Cortex of kidney (tissue), 1 donor: ENCODE measurements at places on chromosomes 7 and 10.

DNA sequence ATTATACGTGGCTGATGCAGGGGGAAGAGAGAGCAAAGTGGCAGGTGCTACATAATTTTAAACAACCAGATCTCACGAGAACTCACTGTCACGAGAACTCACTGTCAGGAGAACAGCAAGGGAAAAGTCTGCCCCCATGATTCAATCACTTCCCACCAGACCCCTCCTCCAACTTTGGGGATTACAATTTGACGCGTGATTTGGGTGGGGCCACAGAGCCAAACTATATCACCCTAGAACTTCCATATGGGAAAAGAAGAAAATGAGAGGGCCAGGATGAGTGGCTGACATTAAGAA, 15.8 kb downstream of the EZH2 start:
- DNase-seq = no peak

- DNase-seq = no peak
Measured at GRCh38 chr10:110546077-110546476, 21.4 kb upstream of the SMC3 start.

- no peak for DNase-seq
Measured at GRCh38 chr10:129905553-129905952, 58.5 kb downstream of the EBF3 start.

GRCh38 chr7:11450281-11450680, 381.7 kb downstream of the THSD7A start:
- no peak for DNase-seq

- no peak for DNase-seq
Measured at GRCh38 chr7:39620486-39620885, 2.9 kb upstream of the RALA start.

GRCh38 chr7:80611353-80611752, 27.1 kb upstream of the CD36 start:
- DNase-seq = no peak

DNA sequence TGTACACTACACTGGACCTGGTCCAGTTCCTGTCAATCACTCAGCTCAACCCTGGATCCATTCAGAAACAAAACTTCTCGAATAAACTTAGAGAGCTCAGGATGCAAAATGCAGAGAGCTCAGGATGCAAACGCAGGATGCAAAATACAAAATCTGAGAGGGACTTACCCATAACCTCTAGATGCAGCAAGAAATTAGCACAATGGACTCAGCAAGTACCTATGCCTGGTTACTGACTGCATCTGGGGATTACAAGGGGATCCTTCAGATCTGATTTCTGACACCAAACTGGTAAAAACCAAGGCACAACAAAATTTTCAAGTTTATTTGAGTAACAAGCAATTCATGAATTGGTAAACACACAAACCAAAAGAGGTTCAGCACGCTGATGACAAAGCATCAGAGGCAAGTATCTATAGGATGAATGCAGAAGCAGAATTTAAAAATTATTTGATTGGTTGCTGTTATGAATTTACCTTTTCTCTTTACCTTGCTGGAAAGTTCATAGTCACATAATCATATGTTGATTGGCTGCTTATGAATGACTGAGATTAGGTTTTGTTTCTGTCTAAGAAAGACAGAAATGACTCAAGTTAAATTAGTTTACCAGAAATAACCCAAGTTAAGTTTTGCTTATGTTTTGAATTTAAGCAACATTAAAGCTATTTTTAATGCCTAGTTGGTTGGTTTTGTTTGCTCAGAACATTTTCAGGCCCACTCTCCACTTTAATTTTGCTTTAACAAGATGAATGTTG, 11.4 kb downstream of the GIMAP6 start:
- DNase-seq = no peak

- no peak for DNase-seq
Measured at GRCh38 chr7:101952355-101953247, 135.2 kb downstream of the CUX1 start.

DNA sequence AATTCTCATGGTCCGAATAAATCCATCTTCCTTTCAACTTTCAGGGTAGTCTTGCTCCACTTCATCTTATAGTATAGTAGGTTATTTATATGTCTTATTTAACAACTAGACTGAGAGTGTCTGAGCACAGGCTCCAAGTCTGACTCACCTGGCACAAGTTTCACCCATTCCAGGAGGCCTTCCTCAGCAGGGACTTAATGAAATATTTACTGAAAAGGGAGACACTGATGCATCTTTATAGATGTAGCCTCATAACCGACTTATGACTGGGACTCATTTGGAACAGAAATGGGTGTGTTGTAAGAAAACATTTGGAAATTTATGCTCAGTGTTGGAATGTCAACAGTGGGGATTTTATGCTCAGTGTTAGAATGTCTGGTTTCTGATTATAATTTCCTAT, 59.9 kb downstream of the CH25H start:
- DNase-seq = no peak

DNA sequence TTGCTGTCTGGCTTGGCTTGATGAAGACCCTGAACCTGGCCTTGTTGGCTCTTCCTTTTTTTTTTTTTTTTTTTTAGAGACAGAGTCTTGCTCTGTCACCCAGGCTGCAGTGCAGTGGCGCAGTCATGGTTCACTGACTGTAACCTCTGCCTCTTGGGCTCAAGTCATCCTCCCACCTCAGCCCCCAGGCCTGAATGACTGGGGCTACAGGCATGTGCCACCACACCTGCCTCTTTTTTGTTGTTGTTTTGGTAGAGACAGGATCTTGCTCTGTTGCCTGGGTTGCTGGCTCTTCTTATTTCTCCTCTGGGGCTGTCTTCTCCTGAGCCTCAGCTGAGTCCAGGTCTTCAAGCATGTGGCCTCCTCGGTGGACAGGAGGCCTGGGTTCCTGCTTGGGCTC, 44.7 kb downstream of the PRF1 start:
- no peak for DNase-seq

DNA sequence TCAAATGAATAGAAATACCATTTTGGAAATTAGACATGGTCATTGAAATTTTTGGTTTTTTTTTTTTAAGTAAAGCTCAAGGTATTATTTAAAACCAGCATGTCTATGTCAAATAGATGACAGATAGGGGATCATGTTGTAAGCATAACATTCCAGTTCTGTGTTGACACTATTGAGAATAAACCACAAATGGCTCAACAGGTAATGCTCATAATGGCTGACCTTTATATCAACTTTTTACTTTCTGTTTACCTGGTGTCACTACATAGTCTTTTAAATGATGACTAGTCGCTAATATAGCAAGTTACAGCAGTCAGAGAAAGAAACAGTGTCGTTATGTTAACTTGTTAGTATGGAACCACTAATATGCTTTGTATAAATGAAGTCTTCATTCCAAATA, 616.0 kb downstream of the GATA3 start:
- no peak for DNase-seq

DNA sequence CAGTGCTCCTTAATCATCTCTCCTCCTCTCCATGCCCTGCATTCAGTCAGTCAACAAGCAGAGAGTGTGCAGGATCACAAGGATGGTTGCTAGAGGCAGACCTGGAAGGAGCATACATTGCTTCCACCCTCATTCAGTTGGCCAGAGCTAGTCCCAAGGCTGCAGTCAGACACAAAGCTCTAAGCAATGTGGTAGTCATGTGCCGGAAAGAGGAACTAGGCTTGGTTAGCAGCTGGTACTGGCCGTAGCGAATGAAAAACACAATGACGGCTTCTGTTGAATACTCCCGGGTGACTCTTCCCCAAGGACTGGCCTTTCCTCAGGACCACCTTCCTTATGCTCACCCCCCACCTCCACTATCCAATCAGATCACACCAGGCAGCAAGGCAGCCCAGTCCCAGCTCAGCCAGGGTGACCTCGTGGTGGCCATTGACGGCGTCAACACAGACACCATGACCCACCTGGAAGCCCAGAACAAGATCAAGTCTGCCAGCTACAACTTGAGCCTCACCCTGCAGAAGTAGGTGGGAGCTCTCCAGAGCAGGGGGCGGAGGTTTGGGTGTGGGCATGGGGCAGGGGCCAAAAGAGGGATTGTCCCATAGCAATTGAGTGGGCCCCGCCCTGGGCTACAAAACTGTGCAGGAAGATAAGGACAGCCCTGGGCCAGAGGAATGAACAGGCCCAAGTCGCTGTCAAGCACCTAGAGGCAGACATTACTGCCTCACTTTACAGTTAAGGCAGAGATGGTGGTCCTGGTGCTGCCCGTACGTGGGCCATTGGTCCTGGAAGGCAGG, 10.9 kb downstream of the LDB3 start:
- DNase-seq = no peak
